ENCODE measurements at places on chromosomes 16 and 17. TPM values are rescaled to one million over a fixed set of nuclear protein-coding genes. Genes with fewer than 3 reads are reported as not detected.

DNA sequence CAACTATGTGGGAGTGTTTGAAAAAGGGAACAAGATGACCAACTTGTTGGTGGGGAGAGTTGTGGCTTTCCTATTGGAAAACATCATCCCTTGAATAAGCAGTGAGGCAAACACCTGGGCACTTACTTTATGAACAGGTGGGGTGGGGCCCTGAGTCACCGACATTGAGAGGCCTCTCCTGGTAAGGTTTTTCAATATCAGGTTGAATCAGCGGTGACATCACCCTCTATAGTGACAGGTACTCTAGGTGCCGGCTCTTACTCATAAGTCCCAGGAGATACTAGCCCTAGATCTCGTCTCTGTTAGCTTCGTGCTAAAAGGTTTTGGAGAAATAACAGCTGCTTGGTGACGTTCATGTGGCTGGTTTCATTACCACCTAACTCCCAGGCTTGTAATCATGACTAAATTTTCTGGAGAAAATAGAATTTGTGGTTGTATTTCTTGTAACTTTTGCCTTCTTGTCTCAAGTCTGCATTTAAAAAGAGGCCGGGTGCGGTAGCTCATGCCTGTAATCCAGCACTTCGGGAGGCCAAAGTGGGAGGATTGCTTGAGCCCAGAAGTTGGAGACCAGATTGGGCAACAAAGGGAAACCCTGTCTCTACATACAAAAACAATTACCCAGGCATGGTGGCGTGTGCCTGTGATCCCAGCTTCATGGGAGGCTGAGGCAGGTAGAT lies 19.3 kb downstream of the CDH1 start:
- DNase-seq = peak; percentile 80

DNA sequence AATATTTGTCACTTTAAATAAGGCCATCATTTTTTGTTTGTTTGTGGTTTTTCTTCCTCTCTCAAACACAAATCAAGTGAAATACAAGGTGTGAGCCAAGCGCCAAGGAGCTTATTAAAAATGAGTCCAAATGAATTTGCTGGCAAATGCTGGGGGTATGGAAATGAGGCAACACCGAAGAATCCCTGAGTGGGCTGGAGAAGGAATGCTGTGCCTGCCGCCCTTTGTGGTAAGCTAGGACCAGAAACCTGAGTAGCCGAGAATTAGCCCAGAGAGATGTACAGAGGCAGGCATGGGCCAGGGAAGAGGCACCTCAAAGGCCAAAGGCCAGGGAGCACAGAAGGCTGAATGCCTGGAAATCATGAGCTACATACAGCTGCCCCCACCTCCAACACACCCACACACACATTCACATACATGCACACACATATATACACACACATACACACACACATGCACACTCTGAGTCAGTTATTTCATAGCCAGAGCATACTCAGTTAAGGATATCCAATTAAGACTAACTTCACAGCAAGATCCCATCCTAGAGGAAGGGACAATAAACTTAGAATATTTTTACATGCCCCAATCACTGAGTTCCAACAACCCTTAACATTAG lies 266.1 kb upstream of the DYNLRB2 start:
- DNase-seq = no peak

Gene MFAP4
- 44.2 TPM for total RNA-seq

DNA sequence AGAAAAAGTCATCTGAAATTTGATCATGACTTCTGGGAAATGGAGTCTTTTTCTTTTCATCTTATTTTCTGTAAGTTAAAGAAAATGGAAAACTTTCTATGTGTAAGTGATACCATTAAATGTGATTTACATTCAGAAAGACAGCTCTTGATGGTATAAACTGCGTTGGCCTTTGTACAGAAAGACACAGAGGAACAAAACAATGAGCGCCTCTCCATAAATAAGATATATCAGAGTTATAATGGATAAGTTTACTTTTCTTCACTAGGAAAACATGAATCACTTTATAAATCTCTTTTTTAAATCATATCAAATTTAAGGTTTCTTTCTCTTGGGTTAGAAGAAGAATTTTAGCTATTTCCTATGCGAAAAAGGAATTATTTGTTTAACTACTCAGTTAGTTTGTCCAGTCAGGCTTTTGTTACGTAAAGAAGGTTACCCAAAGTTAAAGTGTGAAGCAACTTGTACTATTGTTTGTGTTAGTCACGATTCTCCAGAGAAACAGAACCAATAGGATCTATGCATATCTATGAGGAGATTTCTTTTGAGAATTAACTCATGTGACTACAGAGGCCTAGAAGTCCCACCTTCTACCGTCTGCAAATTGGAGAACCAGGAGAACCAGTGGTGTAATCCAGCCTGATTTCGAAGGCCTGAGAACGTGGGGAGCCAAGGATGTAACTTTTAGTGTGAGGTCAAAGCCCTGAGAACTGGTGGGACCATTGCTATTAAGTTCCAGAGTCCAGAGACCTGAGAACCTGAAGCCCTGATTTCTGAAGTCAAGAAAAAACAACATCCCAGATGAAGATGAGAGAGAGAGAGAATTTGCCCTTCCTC lies 295.4 kb upstream of the KCNJ16 start:
- no peak for DNase-seq

Gene C16orf54
- total RNA-seq = 1.7 TPM

DNA sequence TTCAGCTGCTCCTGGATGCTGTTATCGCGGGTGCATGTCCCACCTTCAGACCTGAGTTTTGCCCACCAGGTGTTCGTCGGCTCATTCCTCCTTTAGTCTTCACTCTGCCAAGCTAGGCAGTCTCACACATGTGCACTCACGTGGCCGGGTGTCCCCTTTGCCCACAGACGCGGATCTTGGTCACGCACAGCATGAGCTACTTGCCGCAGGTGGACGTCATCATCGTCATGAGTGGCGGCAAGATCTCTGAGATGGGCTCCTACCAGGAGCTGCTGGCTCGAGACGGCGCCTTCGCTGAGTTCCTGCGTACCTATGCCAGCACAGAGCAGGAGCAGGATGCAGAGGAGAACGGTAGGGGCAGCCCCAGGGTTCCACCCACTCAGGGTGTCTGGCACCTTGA lies 133.1 kb downstream of the ABCC6 start:
- no peak for DNase-seq

GRCh38 chr16:70768203-70768580 lies 32.8 kb downstream of the VAC14 start:
- no peak for DNase-seq

- no peak for DNase-seq
Observed at GRCh38 chr16:799111-799947, 1.2 kb downstream of the GNG13 start.

GRCh38 chr17:30173649-30174048 lies 57.0 kb downstream of the NSRP1 start:
- no peak for DNase-seq

Data from mucosa of descending colon (tissue), 3 donors.